ENCODE measurements at places on chromosomes 7 and 10. TPM values are rescaled to one million over a fixed set of nuclear protein-coding genes. Genes with fewer than 3 reads are reported as not detected.

- H3K4me1 ChIP-seq, result no peaks in the 10 kb centered on the region
- no peak overlapping the region for H3K27ac ChIP-seq
- no peaks in the 10 kb centered on the region for H3K36me3 ChIP-seq
- no peaks in the 10 kb centered on the region for H3K27me3 ChIP-seq
- no peak overlapping the region for H3K4me3 ChIP-seq
Measured at GRCh38 chr10:106467506-106467905, 697.0 kb downstream of the SORCS1 start.

DNA sequence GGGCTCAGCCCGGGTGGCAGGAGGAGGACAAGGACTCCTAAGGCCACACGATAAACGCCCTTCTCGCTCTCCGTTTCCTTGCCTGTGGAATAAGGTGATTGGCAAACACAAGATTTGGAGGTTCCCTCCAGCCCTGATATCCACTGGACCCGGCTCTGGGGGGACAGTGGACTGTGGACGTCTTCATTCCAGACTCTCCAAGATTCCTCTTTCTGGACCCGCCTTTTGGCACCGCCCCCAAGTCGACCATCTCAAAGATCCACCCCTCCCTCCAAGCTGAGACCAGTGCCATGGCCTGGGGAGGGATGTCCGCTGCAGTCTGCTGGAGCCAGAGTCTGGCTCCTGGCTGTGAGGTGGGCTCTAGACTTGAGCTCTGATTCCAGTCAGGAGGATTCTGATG lies 23.6 kb downstream of the ZNF783 start:
- no peak for DNase-seq
- H3K4me3 ChIP-seq, result peak overlapping the region; percentile 84

DNA sequence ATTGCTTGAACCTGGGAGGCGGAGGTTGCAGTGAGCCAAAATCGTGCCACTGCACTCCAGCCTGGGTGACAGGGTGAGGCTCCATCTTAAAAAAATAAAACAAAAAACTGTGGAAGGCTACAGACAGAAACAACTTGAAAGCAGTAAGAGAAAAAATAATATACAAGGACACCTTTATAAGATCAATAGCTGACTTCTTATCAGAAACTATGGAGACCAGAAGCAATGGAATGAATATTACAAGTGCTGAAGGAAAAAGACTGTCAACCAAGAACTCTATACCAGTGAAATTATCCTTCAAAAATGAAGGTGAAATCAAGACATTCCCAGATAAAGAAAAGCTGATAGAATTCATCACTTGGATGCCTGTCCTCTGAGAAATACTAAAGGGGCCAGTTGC lies 49.0 kb downstream of the RBAK start:
- no peak overlapping the region for H3K27ac ChIP-seq
- no peak overlapping the region for H3K4me3 ChIP-seq
- H3K36me3 ChIP-seq, result peaks cover 3% of the 10 kb centered on the region
- H3K4me1 ChIP-seq, result no peaks in the 10 kb centered on the region

Gene WEE2
- total RNA-seq, result not detected

DNA sequence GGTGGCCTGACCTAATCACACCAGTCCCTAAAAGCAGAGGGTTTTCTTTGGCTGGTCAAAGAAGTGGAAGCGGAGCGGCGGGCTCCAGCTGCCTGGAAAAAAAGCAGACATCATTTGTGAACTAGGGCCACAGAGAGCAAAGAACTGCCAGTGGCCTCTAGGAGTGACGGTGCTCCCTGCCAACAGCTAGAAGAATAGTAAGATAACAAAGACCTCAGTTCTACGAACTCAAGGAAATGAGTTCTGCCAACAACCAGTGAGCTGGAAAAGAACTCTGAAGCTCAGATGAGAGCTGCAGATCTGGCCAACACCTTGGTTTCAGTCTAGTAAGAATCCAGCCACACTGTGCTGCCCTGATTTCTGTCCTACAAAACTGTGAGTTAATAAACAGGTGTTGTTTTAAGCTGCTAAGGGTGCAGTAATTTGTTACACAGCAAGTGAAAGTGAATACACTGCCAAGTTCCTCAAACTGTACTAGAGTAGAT lies 178.0 kb downstream of the SRPK2 start:
- no peaks in the 10 kb centered on the region for H3K27me3 ChIP-seq
- peak overlapping the region; percentile 38 for H3K27ac ChIP-seq
- H3K4me1 ChIP-seq, result peaks cover 81% of the 10 kb centered on the region
- peaks cover 16% of the 10 kb centered on the region for H3K36me3 ChIP-seq
- DNase-seq, result no peak

DNA sequence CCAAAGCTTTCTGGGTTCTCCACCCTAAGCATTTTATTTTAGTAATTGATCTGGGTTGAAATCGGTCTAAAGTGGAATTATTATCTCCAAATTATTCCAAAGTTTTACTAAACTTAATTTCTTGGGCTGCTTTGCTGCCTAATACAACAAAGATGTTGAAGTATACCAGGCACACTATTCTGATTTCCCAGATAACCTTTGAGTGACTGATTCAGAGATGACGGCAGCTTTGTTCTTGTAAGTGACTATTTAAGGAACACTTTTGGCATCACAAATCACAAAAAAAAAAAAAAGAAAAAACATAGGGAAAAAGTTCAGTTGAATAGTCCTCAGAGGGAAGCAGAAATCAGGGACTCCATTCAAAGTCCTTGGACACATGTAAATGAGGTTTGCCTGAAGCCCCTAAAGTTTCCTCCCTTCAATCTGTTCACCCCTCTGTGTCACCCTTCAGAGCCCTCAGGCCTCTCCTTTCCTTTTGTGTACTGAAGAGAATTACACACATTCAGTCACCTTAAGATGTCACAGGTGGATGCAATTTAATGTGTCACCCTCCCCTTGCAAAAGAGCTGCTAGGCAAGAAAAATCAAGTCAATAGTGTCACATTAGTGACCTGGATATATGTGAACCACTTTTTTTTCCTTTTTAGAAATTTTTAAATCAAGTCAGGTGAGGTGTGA lies 81.5 kb downstream of the RTKN2 start:
- DNase-seq, result peak; percentile 46
- H3K4me1 ChIP-seq, result peaks cover 75% of the 10 kb centered on the region
- H3K4me3 ChIP-seq, result peak overlapping the region; percentile 1
- H3K36me3 ChIP-seq, result peaks cover 23% of the 10 kb centered on the region

DNA sequence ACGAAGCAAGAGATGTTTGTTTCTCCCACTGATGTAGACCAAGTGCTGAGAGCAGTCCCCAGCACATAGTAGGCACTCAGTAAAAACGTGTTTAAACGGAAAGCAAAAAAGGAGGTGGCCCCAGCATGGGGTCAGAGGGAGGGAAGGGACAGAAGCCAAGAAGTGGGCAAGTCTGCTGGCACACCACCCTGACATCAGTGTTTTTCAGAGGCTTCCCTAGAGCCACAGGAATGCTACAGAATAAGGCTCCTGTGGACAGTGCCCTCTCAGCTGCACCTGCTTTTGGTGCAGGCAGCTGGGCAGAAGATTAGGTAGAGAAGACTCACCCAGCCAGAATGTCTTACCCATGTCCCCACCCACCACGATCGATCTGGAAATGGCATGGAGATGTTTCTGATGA lies 8.3 kb upstream of the ANKRD1 start:
- no peak overlapping the region for H3K27ac ChIP-seq
- no peaks in the 10 kb centered on the region for H3K4me1 ChIP-seq
- H3K27me3 ChIP-seq, result peaks cover 12% of the 10 kb centered on the region
- no peaks in the 10 kb centered on the region for H3K36me3 ChIP-seq
- no peak for DNase-seq

DNA sequence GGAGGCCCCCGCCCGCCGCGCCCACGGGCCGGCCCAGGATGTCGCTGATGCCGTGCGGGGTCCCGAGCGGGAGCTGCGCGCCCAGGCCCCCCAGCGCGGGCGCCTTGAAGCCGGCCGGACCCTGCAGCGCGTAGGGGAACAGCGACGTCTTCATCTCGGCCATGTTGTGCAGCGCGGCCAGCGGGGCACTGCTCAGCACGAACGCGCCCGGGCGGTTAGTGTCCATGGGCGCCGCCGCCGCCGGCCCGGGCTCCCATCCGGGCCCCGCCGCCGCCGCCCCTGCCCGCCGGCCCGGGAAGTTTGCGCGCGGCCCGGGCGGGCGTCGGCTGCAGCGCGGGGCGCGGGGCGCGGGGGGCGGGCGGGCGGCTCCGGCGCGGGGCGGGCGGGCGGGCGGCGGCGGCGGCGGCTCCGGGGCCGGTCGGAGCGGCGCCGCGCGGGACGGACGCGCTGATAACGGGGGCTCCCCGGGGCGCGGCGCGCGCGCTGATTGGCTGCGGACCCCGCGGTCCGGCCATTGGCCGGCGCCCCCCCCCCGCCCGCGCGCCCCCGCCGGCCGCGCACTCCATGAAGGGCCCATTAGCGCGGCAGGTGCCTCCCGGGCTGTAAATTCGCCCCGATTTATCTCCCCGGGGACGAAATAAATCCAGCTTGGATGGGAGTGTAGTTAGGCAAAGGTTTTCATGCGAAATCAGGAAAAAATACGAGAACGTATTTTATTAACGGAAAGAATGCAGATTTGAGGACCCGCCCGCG lies at the start of gene NKX6-2:
TSS of gene NKX6-2 (minus strand) at position 425 of the 753 bp plus-strand sequence. CDS start at position 226, 199 bp downstream.
- no peak for DNase-seq
- H3K27me3 ChIP-seq, result peaks cover 17% of the 10 kb centered on the region
- peaks cover 16% of the 10 kb centered on the region for H3K36me3 ChIP-seq
- H3K27ac ChIP-seq, result no peak within 1 kb of the TSS
- no peak within 1 kb of the TSS for H3K4me3 ChIP-seq

- H3K27me3 ChIP-seq, result no peaks in the 10 kb centered on the region
- H3K4me1 ChIP-seq, result no peaks in the 10 kb centered on the region
- H3K4me3 ChIP-seq, result no peak overlapping the region
- H3K27ac ChIP-seq, result no peak overlapping the region
- no peaks in the 10 kb centered on the region for H3K36me3 ChIP-seq
Measured at GRCh38 chr7:98303906-98304305, 22.4 kb downstream of the BRI3 start.

DNA sequence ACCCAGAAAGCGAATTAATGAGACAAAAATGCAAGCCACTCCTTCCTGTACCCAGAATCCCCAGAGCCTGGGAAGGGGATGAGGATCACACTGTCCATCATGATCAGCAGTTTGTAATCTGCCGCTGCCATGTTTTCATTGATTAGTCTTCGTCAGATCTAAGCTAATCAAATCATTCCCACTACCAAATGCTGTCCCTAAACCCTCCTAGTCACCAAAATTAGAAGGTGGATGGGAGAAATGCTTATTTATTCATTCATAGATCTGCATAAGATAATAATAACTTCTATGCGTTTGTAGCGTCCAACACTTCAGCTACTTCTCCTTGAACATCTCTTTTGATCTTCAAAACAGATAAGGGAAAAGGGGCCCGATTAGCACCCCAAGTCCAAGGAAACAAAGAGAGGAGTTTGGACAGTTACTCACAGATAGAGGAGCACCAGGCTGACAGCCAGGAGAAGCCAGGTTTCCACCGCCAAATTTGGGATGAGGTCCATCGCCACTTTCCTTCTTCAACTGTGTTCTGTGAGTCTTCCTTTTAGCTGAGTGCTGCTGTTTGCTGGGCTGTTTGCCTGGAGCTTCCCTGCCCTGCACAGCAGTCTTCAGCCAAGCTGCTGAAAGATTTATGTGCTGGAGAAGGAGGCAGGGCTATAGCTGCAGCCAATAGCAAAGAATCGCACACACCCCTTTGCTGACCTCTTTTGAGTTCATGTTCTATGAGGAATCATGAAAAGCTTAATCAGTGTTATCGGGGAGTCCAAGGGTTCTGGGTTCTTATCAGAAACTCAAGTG lies at the start of gene CYP3A5:
TSS of gene CYP3A5 (minus strand) at position 597 of the 792 bp plus-strand sequence. CDS start at position 497, 100 bp downstream.
- H3K27ac ChIP-seq, result no peak within 1 kb of the TSS
- no peaks in the 10 kb centered on the region for H3K27me3 ChIP-seq
- H3K36me3 ChIP-seq, result peaks cover 6% of the 10 kb centered on the region

Gene TMEM130
- total RNA-seq, result not detected

Gene HDAC9
- 0.69 TPM for total RNA-seq

Gene HIP1
- total RNA-seq, result 5.0 TPM

DNA sequence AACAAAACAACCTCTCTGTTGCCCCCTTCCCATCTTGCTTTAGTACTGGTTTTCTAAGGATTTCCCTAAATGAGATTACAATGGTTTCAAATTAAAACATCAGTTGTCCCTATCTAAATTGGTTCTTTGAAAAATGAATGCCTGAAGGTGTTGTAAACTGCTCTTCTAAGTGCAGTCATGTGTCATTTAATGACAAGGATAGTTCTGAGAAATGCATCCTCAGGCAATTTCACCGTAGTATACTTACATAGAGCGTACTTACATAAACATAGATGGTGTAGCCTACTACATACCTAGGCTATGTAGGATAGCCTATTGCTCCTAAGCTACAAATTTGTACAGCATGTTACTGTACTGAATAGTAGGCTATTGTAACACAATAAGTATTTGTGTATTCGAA lies 278.1 kb downstream of the MAGI2 start:
- no peak overlapping the region for H3K27ac ChIP-seq
- H3K36me3 ChIP-seq, result no peaks in the 10 kb centered on the region
- no peak overlapping the region for H3K4me3 ChIP-seq
- H3K27me3 ChIP-seq, result peaks cover 2% of the 10 kb centered on the region
- no peaks in the 10 kb centered on the region for H3K4me1 ChIP-seq

- no peak overlapping the region for H3K27ac ChIP-seq
- H3K4me1 ChIP-seq, result peaks cover 9% of the 10 kb centered on the region
- DNase-seq, result no peak
- H3K36me3 ChIP-seq, result no peaks in the 10 kb centered on the region
- no peak overlapping the region for H3K4me3 ChIP-seq
- H3K27me3 ChIP-seq, result peaks cover 2% of the 10 kb centered on the region
Measured at GRCh38 chr10:131157899-131158298, 153.6 kb downstream of the TCERG1L start.

Gene TRPV5
- not detected for total RNA-seq

GRCh38 chr7:70577078-70577477 lies 554.9 kb upstream of the GALNT17 start:
- no peak overlapping the region for H3K27ac ChIP-seq
- no peaks in the 10 kb centered on the region for H3K36me3 ChIP-seq
- no peaks in the 10 kb centered on the region for H3K27me3 ChIP-seq

DNA sequence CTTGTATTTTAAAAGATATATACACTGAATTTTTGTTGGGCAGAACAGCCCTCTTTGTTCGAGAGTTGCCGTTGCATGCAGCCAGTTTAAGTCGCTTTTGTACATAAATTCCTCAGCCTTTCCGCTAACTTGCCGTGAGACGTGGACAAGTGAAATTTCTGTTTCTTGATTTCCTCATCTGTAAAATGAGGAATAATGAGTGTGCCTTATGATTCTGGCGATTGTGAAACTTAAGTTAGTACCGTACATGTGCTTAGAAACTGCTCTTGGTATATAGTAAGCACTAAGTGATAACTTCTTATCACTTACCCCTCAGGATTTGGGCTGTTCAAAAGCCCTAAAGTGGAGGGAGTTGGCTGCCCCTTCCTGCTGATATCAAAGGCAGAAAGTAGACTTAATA lies 1.4 kb downstream of the CCNJ start:
- H3K4me3 ChIP-seq, result peak overlapping the region; percentile 93
- peaks cover 38% of the 10 kb centered on the region for H3K36me3 ChIP-seq
- H3K27ac ChIP-seq, result peak overlapping the region; percentile 79
- no peaks in the 10 kb centered on the region for H3K27me3 ChIP-seq
- no peak for DNase-seq
- peaks cover 47% of the 10 kb centered on the region for H3K4me1 ChIP-seq
